Right renal cortex interstitium (tissue), 3 donors: ENCODE measurements at places on chromosomes 4 and X.

DNA sequence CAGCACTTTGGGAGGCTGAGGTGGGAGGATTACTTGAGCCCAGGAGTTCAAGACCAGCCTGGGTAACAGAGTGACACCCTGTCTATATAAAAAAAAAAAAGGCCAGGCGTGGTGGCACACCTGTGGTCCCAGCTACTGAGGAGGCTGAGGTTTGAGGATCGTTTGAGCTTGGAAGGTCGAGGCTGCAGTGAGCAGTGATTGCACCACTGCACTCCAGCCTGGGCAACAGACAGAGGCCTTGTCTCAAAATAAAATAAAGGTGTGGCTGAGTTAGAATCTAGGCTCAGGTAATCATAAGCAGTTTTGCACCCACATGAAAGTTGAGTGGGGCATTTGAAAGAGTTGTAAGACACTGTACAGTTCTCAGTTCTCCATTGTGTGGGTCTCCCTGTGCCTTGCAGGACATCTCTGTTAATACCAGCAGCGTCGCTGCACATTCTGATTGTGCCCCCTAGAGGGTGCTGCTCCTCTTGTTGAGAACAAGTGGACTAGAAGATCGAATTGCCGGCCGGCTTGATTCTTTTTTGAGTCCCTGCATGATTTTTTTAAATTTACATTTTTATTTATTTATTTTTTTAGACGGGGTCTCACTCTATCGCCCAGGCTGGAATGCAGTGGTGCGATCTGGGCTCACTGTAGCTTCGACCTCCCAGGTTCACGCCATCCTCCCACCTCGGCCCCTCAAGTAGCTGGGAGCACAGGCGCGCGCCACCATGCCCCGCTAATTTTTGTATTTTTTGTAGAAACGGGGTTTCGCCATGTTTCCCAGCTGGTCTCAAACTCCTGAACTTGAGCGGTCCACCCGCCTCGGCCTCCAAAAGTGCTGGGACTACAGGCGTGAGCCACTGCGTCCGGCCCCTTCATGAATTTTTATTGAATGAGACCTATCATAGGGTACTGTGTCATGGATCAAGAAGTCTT, 73.6 kb upstream of the RBMX start:
- peak; percentile 16 for DNase-seq

DNA sequence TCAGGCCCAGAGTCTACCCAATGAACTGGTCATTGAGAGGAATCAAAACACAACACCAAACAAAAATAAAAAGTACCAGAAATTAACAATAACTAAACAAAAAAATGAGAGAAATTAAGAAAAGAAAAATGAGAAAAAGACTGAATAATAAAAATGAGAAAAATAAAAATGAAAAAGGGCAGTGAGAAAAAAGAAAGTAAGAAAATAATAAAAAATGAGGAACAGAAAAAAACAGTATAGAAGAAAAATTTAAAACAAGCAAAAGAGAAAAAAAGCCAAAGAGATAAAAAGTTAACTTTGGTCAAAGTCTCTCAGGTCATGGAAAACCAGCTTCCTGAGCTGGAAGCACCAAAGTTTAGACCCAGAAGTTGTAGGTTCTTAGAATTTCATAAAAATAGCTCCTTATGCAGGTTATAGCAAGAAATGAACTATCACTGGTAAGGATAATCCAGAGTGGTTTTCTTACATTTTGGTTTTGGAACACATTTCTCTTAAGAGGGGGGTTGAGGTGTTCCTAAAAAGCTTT, 51.0 kb upstream of the WDR17 start:
- no peak for DNase-seq

DNA sequence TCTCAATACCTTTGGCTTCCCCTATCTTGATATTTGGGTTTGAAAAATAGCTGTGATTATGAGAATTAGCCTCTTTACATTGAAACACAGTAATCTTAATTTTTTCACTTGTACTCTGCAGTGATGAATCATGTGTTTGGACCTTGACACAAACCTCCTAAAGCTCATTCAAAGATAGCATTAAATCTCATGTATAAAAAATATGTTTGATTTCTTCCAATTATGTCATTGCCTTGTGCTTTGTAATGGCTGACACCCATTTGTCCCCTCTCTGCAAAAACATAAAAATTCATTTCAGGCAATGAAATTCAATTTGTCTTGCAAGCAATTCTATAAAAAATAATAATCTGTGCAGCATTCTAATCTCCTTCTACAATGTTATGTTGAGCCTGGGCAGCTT, 422.4 kb upstream of the BOD1L1 start:
- DNase-seq: no peak

DNA sequence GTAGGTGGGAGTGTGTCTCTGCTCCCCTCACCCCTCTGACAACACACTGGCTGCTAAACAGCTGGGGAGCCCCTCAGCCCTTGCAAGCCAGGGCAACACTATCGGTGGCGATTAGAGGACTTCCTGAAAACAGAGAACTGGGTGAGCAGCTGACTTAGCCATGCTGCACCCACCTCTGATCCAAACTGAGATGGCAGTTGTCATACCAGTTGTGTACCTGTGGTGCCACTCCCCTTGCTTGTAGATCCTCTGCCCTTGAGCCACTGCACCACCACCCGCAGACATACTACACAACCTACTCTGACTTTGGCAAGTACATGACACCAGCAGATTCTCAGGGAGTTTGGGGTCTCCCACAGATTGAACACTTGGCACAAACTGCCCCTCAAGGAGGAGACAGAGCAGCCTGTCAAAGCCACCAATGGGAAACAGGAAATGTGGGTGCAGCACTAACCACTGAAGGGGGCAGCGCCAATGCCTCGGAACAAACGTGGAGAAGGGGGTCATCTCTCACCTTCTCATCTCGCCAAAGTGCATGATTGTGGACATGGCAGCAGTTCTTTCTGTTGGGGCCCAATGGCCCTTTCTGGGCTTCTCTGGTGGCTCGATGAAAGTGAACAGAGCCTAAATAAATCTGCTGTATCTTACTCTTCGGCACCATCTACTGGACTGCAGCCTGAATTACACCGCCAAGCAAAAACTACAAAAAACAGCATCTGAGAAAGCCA, 119.8 kb downstream of the NEK1 start:
- no peak for DNase-seq

DNA sequence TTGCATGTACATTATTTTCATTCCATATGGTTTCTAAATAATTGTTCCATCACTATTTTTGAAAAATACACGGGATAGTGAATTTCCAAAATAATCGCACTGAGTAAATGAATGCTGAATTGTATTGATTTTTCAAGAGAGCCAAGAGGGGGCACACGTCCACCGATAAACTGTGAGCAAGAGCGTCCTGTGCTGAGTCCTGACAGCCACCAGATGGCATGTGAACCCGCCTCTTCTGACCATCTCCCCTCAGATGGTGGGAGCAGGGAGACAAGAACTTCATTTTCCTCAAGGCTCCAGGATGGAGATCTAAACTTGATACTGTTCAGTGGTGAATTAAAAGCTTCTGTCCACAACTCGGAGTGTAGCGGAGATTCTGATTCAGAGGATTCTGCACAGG, 30.6 kb upstream of the IL9R start:
- no peak for DNase-seq

DNA sequence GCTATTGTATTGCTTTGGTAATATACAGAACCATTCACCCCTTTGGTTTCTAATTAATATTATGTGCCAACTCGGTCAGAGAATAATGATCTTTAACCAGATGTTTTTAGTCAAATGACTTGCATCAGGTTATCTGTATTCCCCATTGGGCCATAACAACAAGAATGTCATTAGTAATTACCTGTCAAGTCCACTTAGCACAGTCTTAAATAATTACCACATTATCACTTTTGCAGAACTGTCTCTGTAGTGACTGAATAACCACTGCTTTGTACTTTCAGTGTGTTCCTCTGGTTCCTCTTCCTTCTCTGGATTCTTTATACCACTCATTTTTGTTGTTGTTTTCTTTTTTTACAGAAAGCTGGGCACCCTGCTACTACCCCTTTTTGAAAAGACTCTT, 257.7 kb upstream of the SPOCK3 start:
- no peak for DNase-seq

- no peak for DNase-seq
Measured at GRCh38 chrX:122943918-122944317, 240.2 kb upstream of the GRIA3 start.
